Stimulated activated CD4-positive, alpha-beta T cell treated with anti-CD3 and anti-CD28 coated beads, Interleukin-12 subunit alpha, Interleukin-12 subunit beta, amount 100 ng/mL, for 4 hours (primary cell): ENCODE measurements at places on chromosomes 5 and 9.

- peak; percentile 15 for DNase-seq
Observed at GRCh38 chr5:6766604-6767093, 53.4 kb downstream of the TENT4A start.

GRCh38 chr9:79049371-79049770, 522.4 kb upstream of the TLE4 start:
- DNase-seq = no peak

GRCh38 chr9:38318759-38319495, 73.6 kb upstream of the ALDH1B1 start:
- DNase-seq = no peak

DNA sequence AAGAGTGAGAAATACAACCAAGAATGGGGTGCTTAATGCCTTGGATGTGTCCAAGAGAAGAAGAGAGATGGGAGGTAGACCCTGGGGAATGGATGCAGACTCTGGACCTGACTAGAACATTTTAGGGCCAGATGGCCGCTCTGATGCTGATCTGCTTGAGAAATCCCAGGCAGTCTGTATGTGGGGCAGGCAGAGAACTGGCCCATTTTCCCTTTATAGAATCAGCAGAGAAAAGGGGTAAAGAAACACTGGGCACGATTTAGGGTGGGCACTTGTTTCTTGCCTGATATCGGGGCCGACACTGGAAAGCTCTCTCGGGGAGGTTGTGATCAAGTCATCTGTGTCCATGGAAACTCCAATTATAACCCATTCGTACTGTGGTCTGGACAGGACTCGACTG, 118.5 kb upstream of the FSTL4 start:
- no peak for DNase-seq

DNA sequence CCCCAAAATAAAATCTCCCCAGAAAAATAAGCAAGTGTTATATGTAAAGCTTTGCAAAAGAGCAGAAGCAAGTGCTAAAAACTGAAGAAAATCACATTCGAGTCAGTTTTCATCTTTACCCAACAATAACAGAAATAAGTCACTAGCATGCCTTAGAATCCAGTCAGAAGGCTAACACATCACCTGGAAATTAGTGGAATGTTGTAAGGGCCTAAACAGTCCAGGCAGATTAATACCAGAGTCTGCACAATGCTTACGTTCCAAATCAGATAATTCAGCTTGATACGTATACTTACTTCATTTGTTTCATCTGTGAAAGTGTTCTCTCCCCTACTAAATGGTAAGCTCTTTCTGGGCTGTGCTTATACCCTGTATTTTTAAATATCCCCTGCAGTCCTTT, 42.7 kb downstream of the SUSD1 start:
- DNase-seq = no peak

GRCh38 chr9:126411225-126411947, 84.8 kb downstream of the MVB12B start:
- DNase-seq = no peak
